ENCODE measurements at places on chromosomes 16 and 17. TPM values are rescaled to one million over a fixed set of nuclear protein-coding genes. Genes with fewer than 3 reads are reported as not detected.

Gene LRRC46
- total RNA-seq, result not detected

Gene HOXB4
- 8.3 TPM for total RNA-seq

Gene KRTAP2-2
- total RNA-seq, result not detected

Gene CHAD
- total RNA-seq, result not detected

Gene KRT13
- total RNA-seq, result not detected

Gene KRTAP2-3
- not detected for total RNA-seq

Gene TMEM88
- 10.0 TPM for total RNA-seq

Gene PRSS53
- total RNA-seq, result 2.6 TPM

DNA sequence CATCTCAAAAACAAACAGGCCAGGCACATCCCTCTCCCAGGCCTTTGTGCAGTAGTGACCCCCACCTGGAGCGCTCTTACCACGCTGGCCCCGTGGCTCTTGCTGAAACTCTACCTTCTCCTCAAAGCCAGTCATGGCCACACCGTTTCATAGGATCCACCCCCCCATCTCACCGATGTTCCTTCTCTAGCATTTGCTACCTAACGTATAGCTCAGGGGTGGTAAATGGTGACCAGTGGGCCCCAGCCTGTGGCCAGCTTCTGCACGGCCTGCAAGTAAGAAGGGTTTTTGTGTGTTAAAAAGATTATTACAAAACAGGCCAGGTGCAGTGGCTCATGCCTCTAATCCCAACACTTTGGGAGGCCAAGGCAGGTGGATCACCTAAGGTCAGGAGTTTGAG is 43.8 kb downstream of the RMI2 start:
- no peak for DNase-seq

DNA sequence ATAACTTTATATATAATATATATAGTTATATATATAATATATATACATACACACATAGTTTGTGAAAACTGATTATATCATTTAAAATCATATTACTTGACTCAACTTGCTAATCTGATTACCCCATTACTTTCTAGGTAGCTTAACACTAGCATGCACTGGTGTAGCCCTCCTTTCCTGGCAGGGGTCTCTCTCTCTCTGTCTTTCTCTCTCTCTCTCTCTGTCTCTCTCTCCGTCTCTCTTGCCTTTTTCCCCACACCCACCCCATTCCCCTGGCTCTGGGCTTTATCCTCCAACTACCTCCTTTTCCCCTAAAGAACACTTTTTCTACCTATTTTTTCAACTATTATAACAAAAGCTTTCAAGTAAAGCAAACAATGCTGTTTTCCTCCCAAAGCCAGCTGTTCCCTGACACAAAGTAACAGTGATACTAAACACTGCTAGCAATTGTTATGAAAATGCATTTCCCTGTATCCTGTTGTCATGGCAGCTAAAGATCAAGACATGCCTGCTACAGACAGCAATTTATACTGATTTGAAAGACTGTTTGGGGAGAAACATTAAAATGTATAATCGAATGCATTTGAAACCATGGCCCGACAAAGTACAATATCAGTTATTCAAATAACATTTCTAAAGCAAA is 89.4 kb downstream of the CHD9NB start:
- DNase-seq, result no peak

DNA sequence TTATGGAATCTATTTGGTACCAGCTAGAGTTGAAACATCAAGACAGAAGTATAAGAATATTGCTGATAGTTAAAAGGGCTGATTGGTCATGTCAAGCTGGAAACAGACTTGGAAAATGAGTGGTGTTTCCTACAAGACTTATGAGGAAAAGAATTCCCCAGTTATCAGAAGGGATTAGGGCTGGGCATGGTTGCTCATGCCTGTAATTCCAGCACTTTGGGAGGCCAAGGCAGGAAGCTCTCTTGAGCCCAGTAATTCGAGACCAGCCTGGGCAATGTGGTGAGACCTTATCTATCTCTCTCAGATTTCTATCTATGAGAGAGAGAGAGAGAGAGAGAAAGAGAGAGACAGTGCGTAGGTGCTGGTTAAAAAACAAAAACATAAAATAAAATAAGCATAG is 139.5 kb upstream of the PMFBP1 start:
- no peak for DNase-seq

GRCh38 chr17:9844153-9844552 is 18.4 kb downstream of the GLP2R start:
- no peak for DNase-seq

DNA sequence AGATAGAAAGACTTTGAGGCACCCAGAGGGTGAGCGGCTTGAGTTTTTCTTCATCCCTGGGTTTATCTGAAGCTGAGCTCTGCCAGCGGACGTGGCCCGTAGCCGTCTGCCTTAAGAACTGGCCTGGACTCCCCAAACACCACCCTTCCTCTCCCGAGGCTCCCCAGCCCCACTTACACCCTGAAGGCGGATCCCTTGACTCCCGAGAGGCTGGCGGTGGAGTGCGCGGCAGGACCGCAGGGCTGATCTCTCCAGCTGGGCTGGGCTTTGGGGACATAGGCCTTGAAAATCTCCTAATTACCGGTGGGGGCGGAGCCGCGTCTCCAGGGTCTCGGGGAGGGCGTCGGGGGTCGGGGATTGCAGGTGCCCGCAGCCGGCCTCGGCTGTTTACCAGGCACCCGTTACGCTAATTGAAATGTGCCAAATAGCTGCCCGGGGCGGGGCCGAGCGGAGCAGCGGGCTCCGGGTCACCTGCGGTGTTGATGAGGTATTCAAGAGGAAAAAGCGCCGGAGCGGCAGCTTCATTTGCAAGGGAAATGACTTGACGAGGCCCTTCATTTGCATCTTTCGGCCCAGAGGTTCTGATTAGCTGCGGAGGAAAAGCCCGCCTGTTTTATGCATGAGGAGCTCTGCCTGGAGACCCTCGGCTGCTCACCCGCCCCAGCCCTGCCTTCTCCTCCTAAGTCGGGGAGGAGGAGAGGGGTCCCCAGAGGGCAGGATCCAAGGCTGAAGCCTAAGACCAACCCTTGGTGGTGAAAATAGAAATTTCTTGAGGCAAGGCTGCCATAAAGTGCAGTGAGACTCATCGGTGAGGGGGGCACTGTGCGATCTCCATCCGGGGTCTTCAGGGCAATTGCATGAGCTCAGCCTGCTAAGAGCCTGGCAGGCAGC is 100.7 kb downstream of the MGAT5B start:
- DNase-seq, result no peak

- DNase-seq, result peak; percentile 37
These were observed 30.6 kb upstream of the CBFA2T3 start for GRCh38 chr16:89007371-89008249.

- DNase-seq, result no peak
These were observed 79.1 kb downstream of the GPR139 start for GRCh38 chr16:19994466-19995170.

DNA sequence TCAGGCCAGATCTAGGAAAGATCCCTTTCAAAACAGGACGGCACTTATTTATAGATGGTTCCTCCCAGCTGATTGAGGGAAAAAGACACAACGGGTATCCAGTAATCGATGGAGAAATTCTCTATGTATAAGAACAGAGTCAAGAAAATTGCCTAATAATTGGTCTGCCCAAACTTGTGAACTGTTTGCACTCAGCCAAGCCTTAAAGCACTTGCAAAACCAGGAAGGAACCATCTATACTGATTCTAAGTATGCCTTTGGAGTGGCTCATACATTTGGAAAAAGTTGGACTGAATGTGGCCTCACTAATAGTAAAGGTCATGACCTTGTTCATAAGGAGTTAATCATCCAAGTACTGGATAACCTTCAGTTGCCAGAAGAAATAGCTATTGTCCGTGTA is 5.9 kb downstream of the HPR start:
- no peak for DNase-seq

DNA sequence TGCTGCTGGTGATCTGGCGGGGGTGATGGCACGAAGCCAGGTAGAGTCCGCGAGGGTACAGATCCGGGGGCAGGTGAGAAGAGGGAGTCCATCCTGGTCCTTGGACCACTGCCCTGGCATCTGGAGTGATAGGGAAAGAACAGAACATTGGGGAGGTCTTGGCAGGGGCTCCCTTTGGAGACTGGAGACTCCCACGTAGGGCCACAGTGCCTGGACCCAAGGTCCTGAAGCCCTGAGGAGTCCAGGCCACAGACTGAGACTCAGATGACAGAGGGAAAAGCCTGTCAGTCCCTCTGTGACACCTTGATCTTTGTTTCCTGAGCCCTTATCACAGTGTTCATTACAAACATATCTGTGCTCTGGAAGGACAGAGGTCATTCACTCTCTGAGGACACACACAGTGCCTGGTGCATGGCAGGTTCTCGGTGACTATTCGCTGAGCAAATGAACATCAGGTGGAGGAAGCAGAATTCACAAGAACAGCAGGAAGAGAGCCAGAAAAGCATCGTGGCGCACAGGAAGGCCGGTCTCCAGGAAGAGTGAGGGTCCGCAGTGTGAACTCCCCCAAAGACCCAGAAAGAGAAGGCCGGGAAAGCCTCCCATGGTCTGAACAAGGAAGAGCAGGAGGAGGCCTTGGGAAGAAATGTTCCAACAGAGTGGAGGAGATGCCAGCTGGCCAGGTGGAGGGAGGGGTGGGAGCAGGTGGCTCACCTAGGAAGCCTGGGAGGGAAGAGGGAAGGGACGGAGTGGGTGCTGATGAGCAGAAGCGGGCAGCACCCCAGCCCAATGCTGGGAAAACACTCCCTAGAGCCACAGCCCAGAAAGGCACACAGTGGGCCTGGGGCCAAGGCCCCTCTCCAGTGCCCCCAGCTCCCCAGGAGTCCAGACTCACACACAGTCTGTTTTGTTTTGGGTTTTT is 20.5 kb downstream of the PEMT start:
- no peak for DNase-seq

DNA sequence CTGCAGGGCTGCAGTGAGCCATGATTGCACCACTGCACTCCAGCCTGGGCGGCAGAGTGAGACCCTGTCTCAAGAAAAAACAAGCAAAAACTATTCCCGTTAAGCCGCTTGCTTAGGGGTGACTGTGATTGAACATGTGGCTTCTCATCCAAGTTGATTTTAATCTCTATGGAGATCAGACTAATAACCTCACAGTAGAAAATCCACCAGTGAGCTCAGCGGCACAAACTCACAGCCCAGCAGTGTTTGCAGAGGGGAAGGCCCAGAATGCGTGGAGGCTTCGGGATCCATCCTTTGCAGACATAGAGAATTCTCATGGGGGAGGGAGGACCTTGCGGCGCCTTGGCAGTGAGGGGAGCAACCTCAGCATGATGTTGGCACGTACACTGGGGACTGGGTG is 7.4 kb downstream of the BANP start:
- no peak for DNase-seq

DNA sequence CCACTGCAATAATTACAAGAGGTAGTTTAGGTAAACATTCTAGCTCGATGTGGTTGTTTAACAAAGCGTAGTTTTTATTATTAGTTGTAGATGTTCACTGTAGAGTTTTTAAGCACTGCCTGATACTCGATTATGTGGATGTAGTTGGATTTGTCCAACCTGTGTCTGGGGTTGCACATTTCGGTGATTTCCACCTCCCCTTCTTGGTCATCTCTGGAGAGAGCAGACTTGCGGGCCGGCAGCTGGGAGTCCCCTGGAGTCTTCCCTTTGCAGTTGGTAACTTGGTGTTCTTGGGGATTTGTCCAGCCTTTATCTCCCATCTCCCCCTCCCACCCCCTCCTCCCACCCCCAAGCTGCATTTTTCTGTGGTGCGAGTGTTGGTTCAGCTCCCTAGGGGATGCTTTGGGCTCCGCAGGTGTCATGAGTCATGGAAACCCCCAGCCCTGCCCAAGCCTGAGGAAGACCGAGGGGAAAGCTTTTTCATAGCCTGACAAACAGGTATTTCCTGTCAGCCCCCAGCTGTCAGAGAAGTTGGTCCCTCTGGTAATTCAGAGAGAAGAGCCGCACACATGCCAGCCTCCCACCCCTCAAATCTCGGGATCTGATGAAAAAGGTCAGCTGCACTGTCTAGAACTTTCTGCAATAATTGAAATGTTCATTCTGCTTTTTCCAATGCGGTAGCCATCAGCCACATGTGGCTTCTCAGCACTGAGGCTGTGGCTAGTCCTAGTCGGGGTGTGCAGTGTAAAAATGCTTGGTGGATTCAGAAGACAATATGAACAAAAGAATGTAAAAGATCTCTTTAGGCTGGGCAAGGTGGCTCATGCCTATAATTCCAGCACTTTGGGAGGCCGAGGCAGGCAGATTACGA is 50.3 kb downstream of the KSR1 start:
- no peak for DNase-seq

- DNase-seq, result no peak
These were observed 1239.8 kb upstream of the GOT2 start for GRCh38 chr16:59973966-59974365.

DNA sequence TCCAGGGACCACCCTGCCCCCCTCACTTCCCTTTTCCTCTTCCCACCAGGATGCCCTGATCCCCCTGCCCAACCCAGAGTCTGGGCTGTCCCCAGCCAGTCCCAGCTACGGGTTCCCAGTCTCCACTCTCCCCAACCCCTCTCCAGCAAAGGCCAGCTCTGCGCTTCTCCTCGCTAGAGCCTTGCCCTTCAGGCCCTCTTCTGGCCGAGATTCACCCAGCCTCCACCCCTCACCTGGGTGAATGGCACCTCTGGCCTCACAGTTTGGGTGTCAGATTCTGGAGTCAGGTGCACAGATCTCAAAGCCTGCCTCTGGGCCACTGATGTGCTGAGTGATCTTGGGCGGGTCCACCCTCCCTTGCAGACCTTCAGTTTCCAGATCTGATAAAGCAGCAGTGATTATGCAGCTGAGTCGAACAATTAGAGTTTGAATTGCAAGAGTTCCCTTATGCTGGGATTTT is 185.6 kb upstream of the TNRC6C start:
- DNase-seq, result no peak

- DNase-seq, result no peak
These were observed 5.8 kb downstream of the TMEM92 start for GRCh38 chr17:50280068-50280467.

DNA sequence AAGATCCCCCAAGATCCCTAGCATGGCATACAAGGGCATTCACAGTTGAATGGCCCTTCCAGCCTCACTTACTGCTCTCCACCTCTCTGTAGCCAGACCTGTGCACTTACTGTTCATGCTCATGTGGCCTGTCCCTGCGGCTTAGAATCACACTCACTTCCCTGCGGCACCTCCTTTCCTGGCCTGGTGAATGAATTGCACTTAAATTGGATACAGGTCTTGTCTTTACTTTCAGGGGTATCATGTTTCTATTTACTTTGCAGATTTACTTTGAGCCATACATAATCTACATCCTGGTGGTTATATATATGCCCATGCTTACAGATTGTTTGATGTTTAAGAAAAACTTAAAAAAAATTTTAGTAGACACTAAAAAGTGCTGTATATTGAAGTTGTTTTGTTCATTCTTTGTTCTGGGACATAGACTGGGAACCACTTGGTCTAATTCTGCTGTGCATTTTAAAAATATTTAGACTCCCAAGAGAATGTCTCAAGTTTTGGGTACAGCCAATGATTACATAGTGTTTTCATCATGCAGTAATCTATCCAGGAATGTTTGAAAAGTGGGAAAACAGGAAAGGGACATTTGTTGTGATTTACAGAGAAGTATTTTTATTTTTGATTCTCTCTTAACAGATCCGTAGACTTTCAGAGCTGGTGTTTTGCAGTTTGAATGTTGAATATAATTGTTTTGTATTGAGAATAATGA is 63.9 kb downstream of the NUP88 start:
- DNase-seq, result no peak

- no peak for DNase-seq
These were observed 115.1 kb upstream of the PMFBP1 start for GRCh38 chr16:72286936-72287620.

All from sigmoid colon (tissue), 7 donors.